Caco-2 (cell line): ENCODE measurements at places on chromosomes 5 and 9. TPM values are rescaled to one million over a fixed set of nuclear protein-coding genes. Genes with fewer than 3 reads are reported as not detected.

BTNL9 gene
- 8.4 and 10.0 TPM in 2 replicates for total RNA-seq

DNA sequence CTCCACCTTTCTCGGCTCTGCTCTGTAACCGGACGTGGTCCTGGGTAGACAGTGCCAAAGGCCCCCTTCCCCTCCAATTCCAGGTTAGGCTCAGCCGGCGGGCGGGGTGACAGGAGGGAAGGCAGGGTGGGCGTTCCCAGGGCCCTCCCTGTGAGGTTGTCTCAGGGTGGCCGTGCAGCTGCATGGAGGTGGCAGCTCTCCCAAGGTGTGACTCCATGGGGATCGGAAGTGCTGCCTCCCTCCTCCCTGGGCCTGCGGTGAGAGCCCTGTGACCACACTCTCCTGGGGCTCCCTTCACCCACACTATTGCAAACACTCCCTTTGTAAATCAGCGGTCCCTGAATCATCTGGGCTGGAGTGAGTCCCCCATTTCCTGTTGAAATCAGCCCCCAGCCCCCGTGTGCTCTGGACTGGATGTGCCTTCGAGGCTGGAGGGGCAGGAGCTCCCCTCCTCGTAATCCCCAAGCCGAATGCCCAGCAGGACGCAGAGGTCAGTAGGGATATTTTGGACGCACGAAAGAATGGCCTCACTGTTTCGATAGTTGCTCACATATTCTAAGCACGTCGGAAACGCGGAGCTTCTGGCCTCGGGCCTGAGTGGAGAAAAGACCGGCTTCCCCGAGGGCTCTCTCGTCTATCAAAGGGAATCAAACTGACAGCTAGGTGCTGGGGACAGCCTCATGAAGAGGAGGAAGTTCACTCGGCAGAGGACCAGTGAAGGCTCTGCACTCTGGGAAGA is 107.6 kb upstream of the COL5A1 start:
- H3K36me3 ChIP-seq, result no peaks in the 10 kb centered on the region
- no peak overlapping the region for H3K4me3 ChIP-seq
- no peaks in the 10 kb centered on the region for H3K4me1 ChIP-seq
- no peaks in the 10 kb centered on the region for H3K27me3 ChIP-seq
- DNase-seq, result no peak

GRCh38 chr5:163105456-163105855 is 331.9 kb upstream of the CCNG1 start:
- H3K4me1 ChIP-seq, result no peaks in the 10 kb centered on the region
- H3K36me3 ChIP-seq, result no peaks in the 10 kb centered on the region
- H3K4me3 ChIP-seq, result no peak overlapping the region

LHX3 gene
- 1.1 and 1.2 TPM in 2 replicates for total RNA-seq

DNA sequence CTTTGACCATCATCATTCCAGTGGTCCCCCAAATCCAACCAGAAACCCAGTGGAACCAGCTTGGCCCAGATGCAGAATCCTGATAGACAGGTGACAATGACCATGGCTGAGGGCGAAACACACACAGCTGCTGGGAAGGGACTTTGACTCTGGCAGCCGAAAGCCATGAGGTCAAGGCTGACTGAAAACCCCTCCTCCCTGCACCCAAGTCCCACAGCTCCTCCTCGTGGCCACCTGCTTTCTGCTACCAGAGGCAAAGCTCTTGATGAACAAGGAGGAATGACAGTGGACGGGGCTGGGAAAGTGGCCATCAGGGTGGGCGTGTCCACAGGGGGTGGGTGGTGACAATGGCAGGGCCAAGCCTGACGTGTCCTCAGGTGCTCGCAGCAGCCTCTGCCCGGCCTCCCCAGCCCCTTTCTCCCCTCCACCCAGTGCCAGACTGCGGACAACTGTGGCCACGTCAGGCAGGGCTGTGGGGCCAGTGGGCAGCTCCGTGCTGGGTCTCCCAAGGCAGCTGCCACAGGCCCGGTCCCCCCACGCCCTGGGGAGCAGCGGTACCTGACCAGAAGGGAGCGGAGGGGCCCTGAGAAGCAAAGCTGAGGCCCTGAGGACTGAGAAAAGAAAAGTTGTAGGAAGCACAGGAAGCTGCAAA is 30.8 kb upstream of the SARDH start:
- H3K4me3 ChIP-seq, result no peak overlapping the region
- no peak overlapping the region for H3K27ac ChIP-seq
- peak; percentile 34 for DNase-seq
- H3K36me3 ChIP-seq, result peaks cover 17% of the 10 kb centered on the region

DNA sequence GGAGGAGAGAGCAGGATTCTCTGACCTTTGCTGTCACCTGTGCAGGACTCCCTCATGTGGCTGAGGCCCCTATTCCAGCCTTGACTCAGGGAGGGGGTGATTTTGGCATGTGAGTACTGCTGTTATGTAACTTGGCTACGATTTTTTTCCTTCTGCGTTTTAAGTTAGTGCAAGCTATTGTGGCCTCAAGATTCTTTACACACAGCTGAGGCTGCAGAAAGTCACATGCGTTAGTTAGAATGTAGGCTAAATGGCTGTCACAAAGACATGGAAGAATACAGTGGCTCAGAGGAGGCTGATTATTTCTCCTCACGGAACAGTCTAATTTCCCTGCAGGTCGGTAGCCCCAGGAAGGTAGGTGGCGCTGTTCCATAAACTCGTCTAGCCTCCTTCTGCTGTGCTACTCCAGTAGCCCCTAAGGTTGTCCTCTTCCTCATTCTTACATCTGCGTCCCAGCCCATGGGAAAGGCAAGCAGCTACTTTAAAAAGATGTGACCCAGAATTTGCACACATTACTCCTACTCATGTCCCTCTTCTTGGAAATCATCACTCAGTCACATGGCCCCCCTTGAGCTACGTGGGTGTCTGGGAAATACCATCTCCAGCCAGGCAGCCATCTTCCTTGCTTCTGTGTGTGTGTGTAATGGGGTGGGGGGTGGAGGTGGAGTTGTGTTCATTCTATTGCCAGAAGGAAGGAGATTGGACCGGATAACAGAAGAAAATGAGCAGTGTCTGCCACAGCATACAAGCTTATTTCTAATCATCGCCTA is 486.6 kb downstream of the CCDC171 start:
- no peak for DNase-seq
- H3K4me1 ChIP-seq, result no peaks in the 10 kb centered on the region
- no peak overlapping the region for H3K4me3 ChIP-seq

- no peak overlapping the region for H3K4me3 ChIP-seq
- H3K4me1 ChIP-seq, result peaks cover 21% of the 10 kb centered on the region; the same call in 1 of the 2 replicates
- no peaks in the 10 kb centered on the region for H3K27me3 ChIP-seq
- no peaks in the 10 kb centered on the region for H3K36me3 ChIP-seq
- DNase-seq, result peak; percentile 39
- H3K27ac ChIP-seq, result no peak overlapping the region
Measured at GRCh38 chr9:71680189-71680980, 87.9 kb downstream of the CEMIP2 start.

ECSCR gene
- not detected in 2 replicates for total RNA-seq

GRCh38 chr5:102481054-102481715 is 17.6 kb downstream of the SLCO6A1 start:
- no peaks in the 10 kb centered on the region for H3K27me3 ChIP-seq
- H3K4me1 ChIP-seq, result no peaks in the 10 kb centered on the region
- DNase-seq, result no peak
- no peak overlapping the region for H3K4me3 ChIP-seq
- H3K36me3 ChIP-seq, result no peaks in the 10 kb centered on the region

PCDHAC1 gene
- not detected in 2 replicates for total RNA-seq

DNA sequence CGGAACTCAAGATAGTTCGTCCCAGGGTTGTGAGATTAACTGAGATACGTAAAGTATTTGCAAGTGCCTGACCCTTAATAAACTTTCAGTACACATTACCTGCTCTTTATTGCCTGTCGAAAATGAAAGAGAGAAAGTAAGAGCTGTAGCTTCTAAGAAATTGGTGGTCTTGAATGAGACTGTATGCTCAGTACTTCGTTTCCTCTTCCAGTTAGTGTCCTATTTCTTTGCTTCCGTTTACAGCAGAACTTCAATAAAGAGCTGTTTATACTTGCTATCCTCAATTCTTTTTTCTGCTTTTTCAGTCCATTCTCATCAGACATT is 534 bp downstream of the SRFBP1 start:
- H3K4me3 ChIP-seq, result peak overlapping the region; percentile 77
- no peaks in the 10 kb centered on the region for H3K27me3 ChIP-seq
- no peaks in the 10 kb centered on the region for H3K4me1 ChIP-seq
- no peak for DNase-seq
- H3K27ac ChIP-seq, result peak overlapping the region; percentile 93

- H3K27ac ChIP-seq, result no peak overlapping the region
- no peaks in the 10 kb centered on the region for H3K36me3 ChIP-seq
- H3K27me3 ChIP-seq, result no peaks in the 10 kb centered on the region
- H3K4me3 ChIP-seq, result no peak overlapping the region
- no peaks in the 10 kb centered on the region for H3K4me1 ChIP-seq
Measured at GRCh38 chr9:134698587-134699342, 57.2 kb downstream of the COL5A1 start.

ZNF454 gene
- total RNA-seq, result 0.28 TPM in 1 of 2 replicates, not detected in the other

LRRC19 gene
- total RNA-seq, result not detected in 2 replicates

PRR16 gene
- total RNA-seq, result not detected in 2 replicates

GRCh38 chr5:10768328-10768899 is 7.4 kb upstream of the DAP start:
- DNase-seq, result no peak
- H3K36me3 ChIP-seq, result no peaks in the 10 kb centered on the region
- no peak overlapping the region for H3K27ac ChIP-seq
- no peaks in the 10 kb centered on the region for H3K27me3 ChIP-seq
- no peak overlapping the region for H3K4me3 ChIP-seq
- H3K4me1 ChIP-seq, result no peaks in the 10 kb centered on the region
